GM04504 (cell line): ENCODE measurements at places on chromosomes 13 and 19.

GRCh38 chr13:28429685-28430290 is 65.1 kb downstream of the FLT1 start:
- DNase-seq = no peak

- peak; percentile 24 for DNase-seq
These were observed 959 bp downstream of the PDS5B start for GRCh38 chr13:32587011-32587810.

- DNase-seq = no peak
These were observed 18.3 kb downstream of the NWD1 start for GRCh38 chr19:16737911-16738310.

DNA sequence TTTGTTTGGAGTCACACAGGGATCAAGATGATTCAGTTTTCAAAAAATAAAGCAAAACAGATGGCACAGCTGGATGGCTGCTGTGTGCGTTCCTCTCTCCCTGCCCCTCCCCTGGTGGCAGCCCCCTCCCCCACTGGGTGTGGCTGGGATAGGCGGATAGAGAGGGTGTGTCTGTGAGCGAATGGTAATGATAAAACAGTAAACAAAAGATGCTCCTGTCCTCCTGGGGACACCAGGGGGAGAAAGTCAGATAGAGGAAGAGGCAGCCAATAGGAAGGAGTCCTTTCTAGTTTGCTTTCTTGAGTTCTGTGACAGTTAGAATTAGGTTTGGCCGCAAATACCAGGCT is 6.5 kb downstream of the TMEM255B start:
- no peak for DNase-seq

DNA sequence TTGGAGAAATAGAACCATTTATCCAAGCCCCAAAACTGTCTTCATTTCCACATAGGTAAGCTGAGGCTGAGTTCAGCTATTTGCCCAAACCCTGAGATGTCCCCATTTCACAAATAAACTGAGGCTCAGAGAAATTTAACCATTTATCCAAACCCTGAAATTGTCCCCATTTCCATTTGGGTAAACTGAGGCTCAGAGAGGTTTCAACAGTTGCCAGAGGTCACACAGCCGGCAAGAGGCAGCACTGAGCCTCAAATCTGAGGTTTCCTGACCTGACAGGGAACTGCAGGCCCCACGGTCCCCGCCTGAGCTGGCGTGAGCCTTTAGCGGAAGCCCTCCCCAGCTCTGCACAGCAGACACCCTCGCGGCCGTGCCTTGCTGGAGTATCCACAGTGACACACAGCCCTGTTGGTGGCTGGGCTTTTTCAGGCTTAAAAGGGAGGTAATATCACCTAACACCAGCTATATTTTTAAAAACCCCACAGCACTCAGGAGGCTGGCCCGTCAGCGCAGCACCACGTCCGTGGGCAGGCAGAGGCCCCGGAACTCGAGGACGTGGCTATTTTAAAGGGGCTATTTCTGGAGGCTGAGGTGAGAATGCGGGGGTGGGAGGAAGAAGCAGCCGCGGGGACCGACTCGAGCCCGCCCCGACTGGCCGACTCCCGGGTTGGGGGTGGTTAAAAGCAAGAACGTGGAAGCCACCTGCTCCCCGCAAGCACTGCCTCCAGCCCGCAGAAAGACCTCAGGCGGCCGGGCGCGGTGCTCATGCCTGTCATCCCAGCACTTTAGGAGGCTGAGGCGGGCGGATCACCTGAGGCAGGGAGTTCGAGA is 18.5 kb downstream of the PTPRS start:
- no peak for DNase-seq

- peak; percentile 60 for DNase-seq
These were observed 27.2 kb upstream of the CBY2 start for GRCh38 chr13:45674908-45675307.

GRCh38 chr19:49333418-49333805 is 1.8 kb upstream of the CD37 start:
- no peak for DNase-seq

GRCh38 chr19:6802336-6803035 is 30.0 kb downstream of the VAV1 start:
- no peak for DNase-seq

GRCh38 chr13:43299374-43299773 is 276.0 kb downstream of the DNAJC15 start:
- DNase-seq = no peak

DNA sequence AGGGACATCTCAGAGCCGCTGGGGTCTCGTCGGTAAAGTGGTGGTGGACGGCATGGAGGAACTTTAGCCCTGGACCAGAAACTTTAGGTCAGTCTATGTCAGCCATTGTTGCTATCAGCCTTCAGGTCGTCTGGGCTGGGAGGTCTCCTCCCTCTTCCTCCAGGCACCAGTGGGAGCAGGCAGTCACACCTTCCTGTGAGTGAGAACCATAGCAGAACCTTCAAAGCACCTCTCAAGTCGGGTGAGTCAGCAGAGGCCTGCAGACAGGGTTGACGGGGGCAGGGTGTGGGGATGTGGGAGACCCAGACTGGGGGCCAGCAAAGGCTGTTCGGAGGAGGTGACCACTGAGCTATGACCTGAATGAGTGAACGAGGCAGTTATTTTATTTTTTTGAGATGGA is 15.4 kb upstream of the SBNO2 start:
- DNase-seq = no peak

DNA sequence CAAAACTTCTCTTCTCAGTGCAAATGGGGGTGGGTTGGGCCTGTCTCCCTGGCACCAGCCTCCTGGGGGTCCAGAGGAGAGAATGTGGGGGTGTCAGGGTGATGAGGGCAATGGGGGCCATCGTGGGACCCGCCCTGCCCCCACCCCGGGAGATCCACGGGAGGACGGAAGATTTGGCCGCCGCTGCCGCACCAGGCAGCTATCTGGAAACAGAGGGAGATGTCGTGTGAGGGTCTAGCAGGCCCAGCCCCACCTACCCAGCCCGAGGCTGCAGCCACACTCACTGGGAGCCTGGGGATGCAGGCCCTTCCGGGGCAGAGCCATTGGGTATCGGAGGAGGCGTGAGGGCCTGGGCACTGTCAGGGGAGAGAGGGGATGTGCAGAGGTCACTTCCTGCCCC is 1.8 kb upstream of the TMEM86B start:
- DNase-seq = no peak

DNA sequence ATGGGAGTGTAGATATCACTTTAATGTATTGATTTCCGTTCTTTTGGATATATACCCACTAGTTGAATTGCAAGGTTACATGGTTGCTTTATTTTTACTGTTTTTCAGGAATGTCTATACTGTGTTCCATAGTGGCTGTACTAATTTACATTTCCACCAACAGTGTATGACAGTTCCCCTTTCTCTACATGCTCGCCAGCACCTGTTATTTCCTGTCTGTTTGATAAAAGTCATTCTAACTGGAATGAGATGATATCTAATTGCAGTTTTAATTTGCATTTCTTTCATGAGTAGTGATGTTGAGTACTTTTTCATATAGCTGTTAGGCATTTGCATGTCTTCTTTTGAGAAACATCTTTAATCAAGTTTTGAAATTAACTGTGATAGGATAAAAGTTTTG is 818.6 kb downstream of the SLITRK6 start:
- no peak for DNase-seq

- DNase-seq = no peak
These were observed 16.8 kb upstream of the ADPRHL1 start for GRCh38 chr13:113470073-113470472.

- DNase-seq = no peak
These were observed 11.8 kb downstream of the STAP2 start for GRCh38 chr19:4326837-4327251.

- DNase-seq = no peak
These were observed 112.0 kb upstream of the CLDN10 start for GRCh38 chr13:95440441-95441088.

DNA sequence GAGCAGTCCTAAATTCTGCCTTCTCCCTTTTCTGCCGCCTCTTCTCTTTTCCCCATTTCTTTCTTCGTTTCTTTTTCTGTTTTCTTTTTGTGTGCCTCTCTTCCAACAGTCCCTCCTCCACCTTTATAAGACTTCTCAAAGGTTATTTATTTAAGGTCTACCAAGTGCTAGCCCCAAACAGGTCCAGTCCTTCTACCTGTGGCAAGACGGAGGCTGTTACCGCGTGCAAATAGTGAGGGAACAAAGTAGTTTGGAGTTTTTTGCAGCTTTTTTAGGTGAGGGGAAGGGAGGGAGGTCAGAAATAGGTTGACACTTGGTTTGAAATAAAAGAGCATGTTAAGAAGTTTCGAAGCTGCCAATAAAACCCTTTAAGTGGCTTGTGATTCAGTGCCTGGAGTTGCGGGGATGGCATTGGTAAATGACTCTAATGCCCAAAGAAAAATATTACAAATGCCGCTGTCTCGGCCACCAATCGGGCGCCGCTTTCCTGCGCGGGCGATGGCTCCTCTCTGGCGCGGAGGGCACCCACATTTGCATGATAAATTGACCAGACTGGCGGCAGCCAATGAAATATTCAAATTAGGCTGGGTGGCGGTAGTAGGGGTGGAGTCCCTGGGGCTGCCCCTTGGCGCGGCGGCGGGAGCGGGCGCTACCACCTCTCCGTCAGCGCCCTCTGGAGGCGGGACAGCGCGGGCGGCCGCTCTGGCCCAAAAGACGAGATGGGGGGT is 7.5 kb upstream of the TSHZ3 start:
- no peak for DNase-seq

DNA sequence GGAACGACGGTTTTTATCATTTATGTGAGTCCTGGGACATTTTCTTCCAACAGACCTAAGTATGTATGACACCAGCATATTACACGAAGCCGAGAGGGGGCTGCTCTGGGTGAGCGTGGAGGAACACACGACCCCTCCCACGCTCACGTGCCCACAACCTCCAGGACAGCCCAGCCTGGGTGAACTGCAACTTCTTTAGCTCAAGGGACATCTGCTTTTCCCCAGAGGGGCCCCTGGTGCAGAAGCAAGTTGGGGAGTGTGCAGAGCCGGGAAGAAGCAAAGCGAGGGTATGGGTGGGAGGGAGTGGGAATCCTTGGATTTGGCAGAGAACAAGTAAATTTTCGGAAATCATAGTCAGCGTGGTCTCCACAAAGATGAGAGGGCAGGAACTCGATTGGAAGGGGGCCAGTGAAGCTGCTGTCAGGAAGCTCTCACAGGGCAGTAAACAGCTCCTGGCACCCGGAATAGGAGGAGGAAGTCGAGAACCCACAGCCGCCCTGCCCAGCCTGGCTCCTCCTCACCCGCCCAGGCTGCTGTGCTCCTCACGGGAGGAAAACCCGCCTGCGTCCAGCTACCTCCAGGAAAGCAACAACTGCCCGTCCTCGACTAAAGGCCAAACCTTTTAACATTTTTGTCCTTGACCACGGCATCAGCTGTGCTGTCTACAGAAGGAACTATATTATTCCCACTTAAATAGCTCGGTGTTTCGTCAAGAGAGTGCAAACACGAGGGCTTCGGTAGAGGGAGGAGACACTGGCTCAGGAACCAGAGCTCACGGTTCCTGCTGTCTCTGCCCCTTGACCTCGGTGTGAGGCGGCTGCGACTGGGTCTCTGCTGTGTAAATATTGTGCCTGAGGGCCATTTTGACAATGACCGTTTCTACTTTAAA is 17.2 kb upstream of the CFAP97D2 start:
- no peak for DNase-seq

GRCh38 chr13:101473458-101473857 is 21.0 kb downstream of the ITGBL1 start:
- peak; percentile 70 for DNase-seq

DNA sequence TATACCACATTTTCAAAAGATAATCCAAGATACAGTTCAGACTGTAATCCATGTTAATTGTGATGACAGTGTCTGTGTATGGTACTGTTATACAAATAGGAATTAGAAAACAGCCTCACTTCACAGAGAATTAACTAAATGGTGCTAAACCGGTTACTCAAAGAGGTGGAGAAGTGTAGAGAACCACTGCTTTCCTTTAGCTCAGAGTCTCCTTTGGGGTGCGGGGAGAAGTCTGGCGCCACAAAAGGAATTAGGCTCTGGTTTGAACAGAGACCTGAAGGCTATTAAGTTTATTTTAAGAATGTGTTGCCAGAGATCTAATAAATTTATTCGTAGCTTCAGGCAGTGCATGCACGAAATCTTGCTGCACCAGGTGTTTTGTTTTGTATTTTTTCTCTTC is 65.8 kb downstream of the FREM2 start:
- no peak for DNase-seq

- DNase-seq = no peak
These were observed 1.6 kb upstream of the IGFL4 start for GRCh38 chr19:46042252-46042883.

DNA sequence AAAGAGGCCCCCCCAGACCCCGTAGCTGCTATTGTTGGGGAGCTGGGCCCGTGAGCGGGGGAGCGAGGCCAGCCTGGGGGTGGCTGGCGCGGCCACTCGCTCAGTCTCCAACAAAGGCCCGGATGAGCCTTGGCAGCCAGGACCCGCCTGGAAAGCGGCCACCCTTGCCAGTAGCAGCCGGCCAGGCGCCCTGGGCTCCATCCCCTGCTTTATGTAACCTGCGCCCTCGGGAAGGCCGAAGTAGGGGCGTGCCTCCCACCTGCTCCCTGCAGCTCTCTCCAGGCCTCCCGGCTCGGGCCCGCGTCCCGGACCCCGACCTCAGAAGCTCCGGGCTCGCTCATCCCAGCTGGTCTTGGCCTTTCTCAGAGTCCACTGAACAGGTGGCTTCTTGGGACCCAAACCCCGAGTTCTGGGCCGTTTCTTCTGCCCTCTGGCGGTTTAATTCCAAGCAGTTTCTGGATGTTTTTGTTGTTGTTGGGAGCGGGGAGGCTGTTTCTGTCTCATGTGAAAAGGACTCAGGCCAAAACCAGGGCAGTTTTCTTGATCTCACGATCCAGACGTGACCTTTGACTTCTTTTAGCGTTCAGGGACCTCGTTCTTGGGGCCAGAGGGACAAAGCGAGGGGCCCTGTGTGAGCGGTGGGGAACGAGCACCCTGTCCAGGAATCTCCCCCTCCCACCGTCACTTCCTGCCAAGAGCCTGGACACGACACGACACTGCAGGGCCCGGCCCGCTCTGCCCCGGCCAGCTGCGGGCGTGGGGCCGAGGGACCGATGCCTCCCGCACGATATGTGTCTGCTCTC is 1.2 kb downstream of the CDC34 start:
- DNase-seq = peak; percentile 43

GRCh38 chr13:28239374-28239773 is 101.0 kb downstream of the PAN3 start:
- DNase-seq = no peak

DNA sequence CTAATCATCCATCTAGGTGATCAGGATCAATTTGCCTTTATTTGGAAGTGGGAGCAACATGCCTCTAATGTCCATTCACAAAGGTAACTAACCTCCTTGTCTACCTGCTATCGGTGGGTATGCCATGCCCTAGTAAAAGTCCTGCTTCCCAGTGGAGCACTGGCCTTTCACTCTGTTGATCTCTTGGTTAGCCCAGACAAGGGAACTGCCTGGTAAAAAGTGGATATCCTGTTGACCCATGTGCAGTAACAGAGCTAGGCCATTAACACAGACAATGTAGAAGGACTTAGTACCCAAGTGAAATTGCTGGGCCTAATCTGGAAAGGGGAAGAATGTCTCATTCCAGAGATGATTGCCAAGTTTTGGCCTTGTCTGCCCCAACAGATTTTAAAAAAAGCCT is 171.5 kb upstream of the CSNK1A1L start:
- no peak for DNase-seq

DNA sequence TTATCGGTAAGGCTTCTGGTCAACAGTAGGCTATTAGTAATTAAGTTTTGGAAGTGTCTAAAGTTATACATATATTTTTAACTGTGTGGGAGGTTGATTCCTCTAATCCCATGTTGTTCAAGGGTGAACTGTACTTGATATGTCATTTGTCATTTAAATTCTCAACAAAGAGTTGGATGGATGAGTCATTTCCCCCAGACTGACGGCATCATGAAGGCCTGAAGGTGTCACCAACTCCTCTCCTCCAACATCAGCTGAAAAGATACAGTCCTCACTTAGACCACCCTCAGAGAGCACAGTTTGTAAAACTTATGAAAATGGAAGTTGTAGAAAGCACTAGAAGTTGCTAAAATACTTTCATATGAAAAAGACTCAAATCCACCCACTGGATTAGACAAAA is 48.8 kb downstream of the DCLK1 start:
- DNase-seq = no peak
